ENCODE measurements at places on chromosomes 12 and 14.
A peak's percentile ranks its signal among the peaks of the same experiment; 100 is the strongest.

- DNase-seq: no peak
These were observed 57.9 kb downstream of the ANO6 start for GRCh38 chr12:45273717-45274271.

DNA sequence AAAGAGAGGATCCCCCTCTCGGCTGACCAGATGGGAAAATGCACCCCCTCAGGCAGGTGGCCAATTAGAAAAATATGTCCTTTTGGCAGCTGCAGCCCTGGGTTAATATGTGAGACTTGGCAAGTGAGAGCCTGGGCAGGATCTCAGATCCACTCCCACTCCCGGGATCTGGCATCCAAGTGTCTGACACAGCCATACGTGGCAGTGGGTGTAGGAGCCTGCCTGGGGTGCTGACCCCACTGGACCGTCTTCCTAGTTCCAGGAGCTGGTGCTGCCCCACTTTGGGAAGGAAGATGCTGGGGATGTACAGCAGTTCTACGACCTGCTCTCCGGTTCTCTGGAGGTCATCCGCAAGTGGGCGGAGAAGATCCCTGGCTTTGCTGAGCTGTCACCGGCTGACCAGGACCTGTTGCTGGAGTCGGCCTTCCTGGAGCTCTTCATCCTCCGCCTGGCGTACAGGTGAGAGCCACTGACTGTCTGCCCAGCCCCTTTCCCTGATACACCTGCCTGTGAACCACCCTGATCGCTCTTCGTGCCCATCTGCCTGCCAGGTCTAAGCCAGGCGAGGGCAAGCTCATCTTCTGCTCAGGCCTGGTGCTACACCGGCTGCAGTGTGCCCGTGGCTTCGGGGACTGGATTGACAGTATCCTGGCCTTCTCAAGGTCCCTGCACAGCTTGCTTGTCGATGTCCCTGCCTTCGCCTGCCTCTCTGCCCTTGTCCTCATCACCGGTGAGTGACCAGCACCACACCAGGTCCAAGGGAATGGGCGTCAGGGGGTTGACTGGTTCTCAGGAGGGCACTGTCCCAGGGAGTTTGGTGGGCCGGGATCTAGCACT, 5.8 kb downstream of the NR4A1 start:
- no peak for DNase-seq

- no peak for DNase-seq
These were observed 1028.9 kb upstream of the TMEM132C start for GRCh38 chr12:127238107-127238506.

GRCh38 chr12:13631873-13632272, 349.5 kb downstream of the GRIN2B start:
- no peak for DNase-seq

- DNase-seq: no peak
These were observed 27.0 kb upstream of the RCOR1 start for GRCh38 chr14:102565331-102565887.

GRCh38 chr12:23424685-23425084, 524.8 kb downstream of the SOX5 start:
- no peak for DNase-seq

GRCh38 chr12:25705261-25705660, 152.2 kb upstream of the LMNTD1 start:
- DNase-seq: no peak

DNA sequence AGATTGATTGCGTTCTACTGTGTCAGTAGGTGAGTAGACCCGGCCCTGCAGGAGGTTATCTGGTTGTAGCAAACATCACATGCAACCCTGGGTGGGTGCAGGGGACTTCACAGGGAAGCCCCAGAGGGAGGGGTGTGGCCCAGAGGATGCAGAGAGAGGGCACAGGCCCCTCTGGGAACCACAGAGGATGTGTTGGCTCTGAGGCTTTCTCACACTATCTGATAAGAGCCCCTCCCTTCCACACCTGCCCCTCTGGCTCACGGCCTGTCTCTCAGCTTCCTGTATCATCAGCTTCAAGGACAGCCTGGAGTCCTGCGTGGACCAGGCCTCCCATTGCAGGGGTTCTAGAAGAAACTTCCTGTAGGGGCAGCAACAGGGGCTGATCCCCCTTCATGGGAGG, 101.9 kb downstream of the RIN3 start:
- DNase-seq: no peak

DNA sequence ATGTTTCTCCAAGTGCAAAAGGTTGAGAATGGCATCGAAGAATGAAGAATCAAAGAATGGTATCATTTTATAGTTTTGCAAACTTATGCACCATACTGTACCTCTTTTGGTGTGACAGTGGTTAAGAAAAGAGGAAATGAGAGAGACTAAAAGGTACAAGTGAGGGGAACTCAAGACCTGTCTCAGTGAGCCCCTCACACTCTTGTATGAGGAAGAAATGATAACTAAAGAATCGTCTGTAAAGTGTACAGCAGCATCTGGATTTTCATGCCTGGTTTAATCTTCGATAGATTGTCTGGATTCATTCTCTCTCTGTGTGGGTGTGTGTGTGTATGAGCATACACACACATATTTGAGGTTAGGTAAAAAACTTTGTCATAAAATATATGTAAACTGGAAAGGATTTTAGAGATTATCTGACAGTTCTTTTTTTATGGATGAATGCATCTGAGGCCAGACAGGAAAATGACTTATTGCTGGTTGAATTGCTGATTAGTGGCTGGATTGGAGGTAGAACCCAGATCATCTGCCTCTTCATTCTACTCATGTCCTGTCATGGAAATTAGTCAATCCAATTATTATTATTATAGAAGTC, 16.0 kb upstream of the SLC38A2 start:
- no peak for DNase-seq

- DNase-seq: no peak
These were observed 108.5 kb upstream of the SOX5 start for GRCh38 chr12:24057920-24058476.

DNA sequence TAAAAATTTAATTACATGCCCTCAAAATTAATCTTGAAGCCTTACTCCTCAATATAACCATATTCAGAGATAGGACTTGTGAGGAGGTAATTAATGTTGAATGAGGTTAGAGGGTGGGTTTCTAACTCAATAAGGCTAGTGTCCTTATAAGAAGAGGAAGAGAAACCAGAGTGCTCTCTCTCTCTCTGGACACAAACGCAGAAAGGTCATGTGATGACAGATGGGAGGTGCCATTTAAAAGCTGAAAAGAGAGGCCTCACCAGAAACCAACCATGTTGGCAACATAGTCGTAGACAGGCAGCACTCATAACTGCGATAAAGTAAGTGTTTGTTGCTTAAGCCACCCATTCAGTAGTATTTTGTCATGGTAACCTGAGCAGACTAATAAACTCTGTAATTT, 378.5 kb upstream of the LMO3 start:
- DNase-seq: no peak

DNA sequence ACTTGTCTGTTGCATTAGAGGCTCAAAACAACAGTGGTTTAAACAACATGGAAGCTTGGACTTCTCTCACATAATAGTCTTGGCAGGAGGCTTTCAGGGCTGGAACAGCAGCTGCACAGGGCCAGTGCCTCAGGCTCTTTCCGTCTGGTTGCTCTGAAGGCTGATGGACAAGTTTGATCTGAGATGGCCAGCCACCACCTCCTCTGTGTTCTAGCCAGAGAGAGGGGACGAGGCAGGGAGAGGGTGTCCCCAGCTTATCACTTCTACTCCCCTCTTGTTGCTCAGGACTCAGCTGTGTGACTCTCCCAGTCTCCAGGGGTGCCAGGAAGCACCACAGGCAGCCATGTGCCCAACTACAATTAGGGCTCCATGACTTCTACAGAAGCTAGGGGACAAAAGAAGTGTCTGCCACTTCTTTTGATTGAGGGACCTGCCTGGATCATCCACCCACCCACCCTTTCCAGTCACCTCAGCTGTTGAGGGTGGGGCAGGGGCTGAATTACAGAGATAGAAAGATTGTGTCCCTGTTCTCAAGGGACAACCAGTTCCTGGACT, 46.6 kb downstream of the SMIM41 start:
- DNase-seq: no peak

DNA sequence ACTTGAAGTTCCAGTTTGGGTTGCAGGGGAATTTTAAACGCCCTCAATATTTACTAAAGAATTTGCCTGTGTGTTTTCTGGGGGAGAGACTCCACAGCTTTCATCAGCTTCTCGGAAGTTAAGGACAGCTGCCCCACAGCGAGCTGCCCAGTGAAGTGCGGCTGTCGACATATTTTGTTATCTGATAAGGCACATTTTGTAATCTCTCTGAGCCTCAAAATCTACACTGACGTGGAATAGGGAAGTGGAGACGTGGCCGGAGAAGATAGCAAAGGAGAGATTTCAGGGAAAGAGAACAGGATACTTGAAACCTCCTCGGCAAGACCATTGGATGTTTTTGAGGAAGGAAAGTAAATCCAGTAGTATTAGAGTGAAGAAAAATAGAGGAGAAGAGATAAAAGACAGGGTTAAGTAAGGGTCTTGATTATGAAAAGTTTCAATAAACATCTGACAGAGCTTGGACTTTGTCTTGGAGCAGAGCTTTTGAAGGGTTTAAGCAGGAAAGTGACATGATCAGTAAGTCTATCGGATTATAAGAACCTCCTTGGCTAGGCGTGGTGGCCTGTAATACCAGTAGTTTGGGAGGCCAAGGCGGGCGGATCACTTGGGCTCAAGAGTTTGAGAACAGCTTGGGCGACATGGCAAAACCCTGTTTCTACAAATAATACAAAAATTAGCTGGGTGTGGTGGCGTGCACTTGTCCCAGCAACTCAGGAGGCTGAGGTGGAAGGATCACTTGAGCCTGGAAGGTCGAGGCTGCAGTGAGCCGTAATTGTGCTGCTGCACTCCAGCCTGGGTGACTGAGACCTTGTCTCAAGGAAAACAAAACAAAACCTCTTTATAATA, 1.1 kb downstream of the POLR3B start:
- DNase-seq: no peak

GRCh38 chr12:130955238-130955816, 1.6 kb downstream of the ADGRD1 start:
- no peak for DNase-seq

DNA sequence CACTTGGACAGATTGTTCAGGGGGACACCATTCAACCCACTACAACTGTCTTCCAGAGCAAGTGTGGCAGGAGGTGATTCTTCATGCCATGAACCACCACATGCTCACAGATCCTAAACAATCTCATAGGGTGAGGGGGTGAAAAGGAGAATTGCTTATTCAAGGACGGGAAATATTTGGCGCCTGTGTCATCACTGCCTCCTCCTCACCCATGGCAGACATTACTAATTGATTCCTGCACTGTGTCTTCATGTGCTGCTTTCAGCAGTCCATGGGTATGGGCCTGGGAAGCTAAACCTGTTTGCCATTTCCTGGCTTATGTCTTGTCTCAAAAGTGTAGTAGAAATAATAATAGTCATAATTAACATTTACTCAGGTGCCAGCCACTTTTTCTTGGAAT, 31.3 kb downstream of the MMAB start:
- DNase-seq: no peak

DNA sequence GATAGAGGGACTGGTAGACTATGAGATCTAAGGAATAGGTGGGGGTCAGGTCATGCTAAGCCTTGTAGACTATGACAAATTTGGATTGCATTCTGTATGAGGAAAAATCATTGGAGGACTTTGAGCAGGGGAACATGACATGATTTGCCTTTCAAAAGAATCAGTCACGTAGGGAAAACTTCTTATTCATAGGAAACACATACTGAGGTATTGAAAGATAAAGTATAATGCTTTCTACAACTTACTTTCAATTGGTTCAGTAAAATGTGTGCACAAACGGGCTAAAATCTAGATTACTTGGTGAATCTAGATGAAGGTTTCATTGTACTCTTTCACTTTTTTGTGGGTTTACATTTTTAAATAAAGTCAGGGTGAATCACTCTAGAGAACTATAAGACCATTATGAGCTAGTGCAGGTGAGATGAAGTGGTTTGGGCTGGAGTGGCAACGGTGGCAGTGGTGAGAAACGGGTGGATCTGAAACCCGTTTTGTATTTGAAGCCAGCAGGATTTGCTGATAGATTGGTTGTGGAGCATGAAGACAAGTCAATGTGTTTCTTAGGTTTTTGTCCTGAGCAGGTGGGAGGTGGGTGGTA, 6.7 kb downstream of the BBS10 start:
- no peak for DNase-seq

DNA sequence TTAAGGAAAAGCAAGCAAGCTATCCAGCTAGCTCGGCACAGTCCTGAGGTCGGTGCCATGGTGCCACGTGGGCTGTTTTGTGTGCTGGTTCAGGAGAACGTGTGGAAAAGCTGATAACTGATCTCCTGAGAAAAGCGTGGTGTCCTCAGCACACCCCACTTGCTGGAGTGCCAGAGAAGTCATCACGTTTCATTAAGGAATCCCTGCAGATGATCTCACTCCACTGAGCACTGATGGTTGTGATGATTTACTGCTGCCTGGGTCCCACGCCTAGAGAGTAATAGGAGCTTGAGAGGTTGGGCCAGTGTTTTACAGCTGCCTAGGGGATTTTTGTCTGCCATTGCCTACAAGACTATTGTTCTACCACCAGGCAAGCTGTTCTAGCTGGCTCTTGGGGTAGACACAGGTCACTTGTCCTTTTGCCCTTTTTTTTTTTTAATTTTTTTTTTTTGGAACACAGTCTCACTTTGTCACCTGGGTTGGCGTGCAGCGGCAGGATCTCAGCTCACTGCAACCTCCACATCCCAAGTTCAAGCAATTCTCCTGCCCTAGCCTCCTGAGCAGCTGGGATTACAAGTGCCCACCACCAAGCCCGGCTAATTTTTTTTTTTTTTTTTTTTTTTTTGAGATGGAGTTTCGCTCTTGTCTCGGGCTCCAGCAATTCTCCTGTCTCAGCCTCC, 42.3 kb upstream of the EVL start:
- no peak for DNase-seq

- no peak for DNase-seq
These were observed 5.8 kb upstream of the BIN2 start for GRCh38 chr12:51329742-51330141.

DNA sequence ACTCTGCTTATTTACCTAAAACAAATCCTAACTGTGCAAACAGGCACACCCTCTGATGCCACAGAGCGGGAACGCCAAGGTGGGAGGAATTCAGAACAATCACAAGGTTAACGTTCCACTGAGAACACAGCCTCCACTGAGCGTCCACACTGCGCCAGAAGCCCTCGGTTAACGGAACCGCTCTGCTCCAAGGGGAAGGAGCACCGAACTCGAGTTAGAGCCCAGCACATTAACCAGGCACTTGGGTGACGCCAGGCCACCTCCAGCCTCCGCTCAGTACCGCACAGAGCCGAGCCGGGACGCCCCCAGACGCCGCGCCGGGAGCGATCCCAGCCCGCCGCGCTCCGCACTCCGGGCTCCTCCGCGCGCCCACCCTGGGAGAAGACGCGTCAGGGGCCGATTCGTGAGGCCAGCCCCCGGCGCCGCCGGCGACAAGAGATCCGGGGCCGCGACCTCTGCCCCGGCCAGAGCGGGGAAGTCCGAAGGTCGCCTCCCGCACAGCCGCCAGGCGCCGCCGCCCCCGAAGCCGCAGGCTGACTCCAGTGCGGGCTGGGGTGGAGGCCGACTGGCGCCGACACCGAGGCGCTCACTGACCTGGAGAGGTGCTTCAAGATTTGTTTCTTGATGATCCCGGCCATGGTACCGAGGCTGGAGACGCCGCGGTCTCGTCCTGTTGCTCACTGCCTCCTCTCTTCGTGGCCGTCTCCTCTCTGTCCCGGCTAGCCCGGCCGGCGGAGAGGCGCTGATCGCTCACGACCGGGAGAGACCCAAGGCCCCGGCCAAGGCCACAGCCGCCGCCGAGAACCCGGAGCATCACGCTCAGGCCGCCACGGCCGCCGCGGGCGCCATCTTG, 450 bp downstream of the BLTP3B start:
- peak; percentile 18 for DNase-seq

- DNase-seq: no peak
These were observed 133.6 kb upstream of the SSTR1 start for GRCh38 chr14:38074081-38074480.

- DNase-seq: no peak
These were observed 338.6 kb downstream of the PCNX1 start for GRCh38 chr14:71245659-71246361.

Measured in NCI-H774 (cell line).